ENCODE measurements at places on chromosomes 12 and 14. TPM values are rescaled to one million over a fixed set of nuclear protein-coding genes. Genes with fewer than 3 reads are reported as not detected.
A peak's percentile ranks its signal among the peaks of the same experiment; 100 is the strongest.

The FAM186B gene
- 0.37 TPM for total RNA-seq

The CLEC2B gene
- total RNA-seq = 116 TPM

GRCh38 chr12:5197131-5197530 is 153.5 kb downstream of the KCNA5 start:
- DNase-seq = no peak

DNA sequence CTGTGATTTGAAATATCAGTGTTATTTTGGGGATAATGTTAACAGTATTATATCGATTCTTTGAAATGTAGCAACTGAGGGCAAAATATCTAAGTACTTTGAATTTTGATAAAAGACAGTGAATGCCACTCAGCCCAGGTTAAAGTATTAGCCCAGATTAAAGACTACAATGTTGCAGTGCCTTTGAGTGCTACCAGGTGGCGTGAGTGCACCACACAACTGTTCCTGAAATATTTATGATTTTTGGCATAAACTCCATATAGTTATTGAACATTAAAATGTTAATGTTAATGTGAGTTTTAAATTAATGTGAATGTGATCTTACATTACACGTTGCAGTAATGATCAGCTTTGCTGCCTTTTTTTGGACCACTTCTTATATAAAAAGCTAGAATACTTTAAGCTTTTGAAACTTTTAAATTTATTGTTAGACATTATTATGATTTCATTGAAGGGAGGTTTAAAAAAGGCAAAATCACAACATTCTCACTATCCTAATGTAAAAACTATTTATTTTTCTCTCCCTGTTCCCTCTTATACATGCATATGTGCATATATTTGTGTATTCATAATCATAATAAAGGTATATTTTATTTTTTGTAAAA is 22.5 kb downstream of the MRPS35 start:
- DNase-seq = no peak

GRCh38 chr14:50425816-50426215 is 29.1 kb upstream of the CDKL1 start:
- no peak for DNase-seq

DNA sequence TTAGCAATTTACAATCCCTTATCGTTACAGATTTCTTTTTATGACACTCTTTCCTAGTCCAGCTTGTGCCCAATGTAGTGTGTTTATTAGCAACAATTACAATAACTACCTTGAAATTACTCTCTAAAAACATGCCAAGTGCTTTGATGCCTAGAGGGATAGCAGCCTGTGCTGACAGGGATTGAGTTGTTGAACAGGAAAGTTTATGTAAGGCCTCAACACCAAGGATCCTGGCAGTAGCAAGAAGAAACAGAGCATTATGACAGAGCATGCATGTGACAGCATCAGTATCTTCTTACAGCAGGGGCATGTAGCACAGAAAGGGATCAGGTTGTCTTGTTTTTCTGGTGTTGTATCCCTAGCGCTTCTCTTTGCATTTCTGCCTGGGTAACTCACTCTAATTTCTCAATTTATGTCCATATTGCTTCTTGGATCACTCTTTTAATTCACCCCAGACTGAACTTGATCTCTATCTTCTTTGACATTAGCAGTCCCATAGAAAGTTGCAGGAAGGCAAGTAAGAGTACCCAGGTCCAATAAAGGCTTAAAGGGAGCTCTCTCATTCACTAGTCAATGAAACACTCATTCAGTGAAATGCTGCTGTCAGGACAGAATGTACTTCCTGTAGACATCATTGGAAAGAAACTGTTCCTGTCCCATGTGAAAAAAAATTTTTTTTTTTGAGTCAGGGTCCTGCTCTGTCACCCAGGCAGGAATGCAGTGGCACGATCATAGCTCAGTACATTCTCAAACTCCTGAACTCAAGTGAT is 220.0 kb upstream of the GRIP1 start:
- DNase-seq = no peak

GRCh38 chr12:110548678-110549077 is 34.4 kb downstream of the PPTC7 start:
- DNase-seq = no peak

GRCh38 chr12:94208622-94208966 is 60.2 kb downstream of the PLXNC1 start:
- peak; percentile 6 for DNase-seq

DNA sequence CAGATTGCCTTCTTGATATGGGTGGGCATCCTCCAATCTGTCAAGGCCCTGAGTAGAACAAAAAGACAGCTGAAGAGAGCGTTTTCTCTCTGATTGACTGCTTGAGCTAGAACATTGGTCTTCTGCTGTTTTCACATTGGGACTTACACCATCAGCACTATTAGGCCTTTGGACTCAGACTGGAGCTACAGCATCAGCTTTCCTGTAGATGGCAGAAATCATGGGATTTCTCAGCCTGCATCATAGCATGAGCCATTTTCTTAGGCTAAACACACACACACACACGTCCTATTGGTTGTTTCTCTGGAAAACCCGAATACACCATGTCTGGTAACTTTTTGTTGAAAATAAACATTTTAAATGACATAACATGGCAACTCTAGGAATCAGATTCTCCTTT is 15.8 kb upstream of the PPM1A start:
- no peak for DNase-seq
